Caudate nucleus (tissue), 63 donors: ENCODE measurements at places on chromosomes 4 and X.

GRCh38 chr4:94177822-94178221 is 29.8 kb upstream of the SMARCAD1 start:
- DNase-seq: no peak

GRCh38 chr4:158051401-158052235 is 121.2 kb downstream of the GASK1B start:
- no peak for DNase-seq

DNA sequence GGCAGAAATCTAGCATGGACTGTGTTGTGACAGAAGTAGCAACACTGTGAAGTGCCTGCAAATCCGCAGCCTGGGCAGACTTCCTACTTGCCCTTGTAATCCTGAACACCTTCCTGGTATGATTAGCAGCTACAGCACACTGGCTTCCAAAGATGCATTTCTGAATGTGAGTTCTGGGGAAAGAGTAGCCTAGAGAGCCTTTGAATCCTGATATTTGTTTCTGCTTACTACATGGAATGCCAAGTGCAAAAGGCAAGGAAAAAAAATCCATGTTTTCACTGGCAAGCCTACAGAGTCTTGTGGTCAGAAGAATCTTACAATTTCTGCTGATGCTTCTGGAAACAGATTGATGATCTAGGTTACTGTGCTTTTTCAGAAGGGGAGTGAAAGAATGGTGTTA is 223.7 kb downstream of the COL25A1 start:
- DNase-seq: no peak

- no peak for DNase-seq
Observed at GRCh38 chr4:16123356-16124084, 39.7 kb upstream of the PROM1 start.

- DNase-seq: no peak
Observed at GRCh38 chrX:38890326-38890725, 89.1 kb downstream of the MID1IP1 start.

DNA sequence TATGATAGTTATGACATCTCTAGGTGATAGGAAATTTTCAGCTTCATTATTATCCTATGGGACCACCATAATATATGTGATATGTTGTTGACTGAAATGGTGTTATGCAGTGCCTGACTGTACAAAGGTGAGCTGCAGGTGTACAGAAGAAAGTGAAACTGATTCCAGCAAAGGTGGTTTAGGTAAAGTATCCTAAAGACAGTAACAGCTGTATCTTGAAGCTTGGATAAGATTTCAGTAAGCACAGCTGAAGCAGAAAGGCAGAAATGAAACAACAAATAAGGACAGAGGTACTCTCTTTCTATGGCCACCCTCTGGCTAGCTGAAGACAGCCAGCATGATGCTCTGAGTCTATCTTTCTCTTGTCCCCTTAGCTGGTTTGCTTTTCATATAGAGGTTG is 30.0 kb upstream of the PGK1 start:
- DNase-seq: no peak

DNA sequence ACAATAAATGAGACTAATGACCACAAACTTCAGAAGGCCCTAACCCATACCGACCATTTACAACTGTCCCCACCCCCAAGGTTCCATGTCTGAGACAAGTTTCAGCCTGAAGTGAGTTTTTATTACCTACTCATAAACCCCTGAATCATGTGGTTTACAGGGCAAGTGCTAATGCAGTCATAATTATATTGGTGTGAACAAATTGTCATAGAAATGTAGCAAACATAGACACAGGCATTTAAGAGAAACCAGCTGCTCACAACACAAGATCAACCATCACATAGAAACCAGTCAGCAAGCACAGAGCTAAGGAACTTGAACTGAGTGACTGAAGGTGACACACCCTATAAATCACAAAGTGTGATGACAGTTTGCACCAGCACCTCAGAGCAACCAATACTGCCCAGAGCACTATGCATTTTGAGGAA is 173.8 kb upstream of the MID1 start:
- DNase-seq: no peak

- DNase-seq: no peak
Observed at GRCh38 chrX:153333266-153333665, 687 bp upstream of the ZNF275 start.

DNA sequence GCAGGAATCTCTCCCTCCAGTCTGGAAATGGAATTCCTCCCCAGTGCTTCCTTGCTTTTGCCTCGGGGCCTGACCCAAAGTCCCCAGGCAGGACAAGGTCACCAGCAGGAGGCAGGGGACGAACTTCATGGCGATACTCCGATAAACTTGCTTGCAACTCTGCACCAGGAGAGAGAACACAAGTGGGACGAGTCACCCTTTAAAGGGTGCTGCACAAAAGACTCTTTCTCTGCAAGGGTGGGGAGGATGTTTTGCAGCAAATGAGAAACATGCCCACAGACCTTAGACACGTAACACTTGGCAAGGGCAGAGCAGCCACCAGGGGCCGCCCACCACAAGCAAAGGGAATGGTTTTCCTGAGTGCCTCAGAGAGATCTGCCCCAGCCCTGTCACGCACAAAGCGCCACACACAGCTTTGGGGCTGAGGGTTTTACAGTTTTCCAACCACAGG is at the start of gene FGFBP2:
FGFBP2 (minus strand) TSS at position 175 of the 451 bp plus-strand sequence; CDS start at position 129, 46 bp downstream.
- DNase-seq: no peak

DNA sequence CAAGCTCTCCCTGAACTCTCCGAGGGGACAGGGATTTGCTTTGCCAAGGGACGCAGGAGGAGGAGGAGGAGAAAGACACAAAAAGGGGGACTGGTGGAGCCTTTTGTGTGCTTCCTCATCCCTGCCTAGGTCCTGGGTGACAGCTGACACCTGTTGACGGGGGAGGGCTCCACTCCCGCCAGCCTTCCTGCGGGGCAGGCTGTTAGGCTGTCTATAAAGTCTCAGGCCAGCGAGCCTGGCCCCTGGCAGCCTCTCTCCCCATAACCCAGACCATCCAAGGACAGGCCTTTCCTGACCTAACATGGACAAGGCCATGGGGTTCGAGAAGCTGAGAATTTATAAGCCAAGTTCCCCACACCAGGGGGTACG is 832 bp upstream of the EVC2 start:
- no peak for DNase-seq

GRCh38 chrX:13094828-13095341 is 50.5 kb upstream of the FAM9C start:
- no peak for DNase-seq

DNA sequence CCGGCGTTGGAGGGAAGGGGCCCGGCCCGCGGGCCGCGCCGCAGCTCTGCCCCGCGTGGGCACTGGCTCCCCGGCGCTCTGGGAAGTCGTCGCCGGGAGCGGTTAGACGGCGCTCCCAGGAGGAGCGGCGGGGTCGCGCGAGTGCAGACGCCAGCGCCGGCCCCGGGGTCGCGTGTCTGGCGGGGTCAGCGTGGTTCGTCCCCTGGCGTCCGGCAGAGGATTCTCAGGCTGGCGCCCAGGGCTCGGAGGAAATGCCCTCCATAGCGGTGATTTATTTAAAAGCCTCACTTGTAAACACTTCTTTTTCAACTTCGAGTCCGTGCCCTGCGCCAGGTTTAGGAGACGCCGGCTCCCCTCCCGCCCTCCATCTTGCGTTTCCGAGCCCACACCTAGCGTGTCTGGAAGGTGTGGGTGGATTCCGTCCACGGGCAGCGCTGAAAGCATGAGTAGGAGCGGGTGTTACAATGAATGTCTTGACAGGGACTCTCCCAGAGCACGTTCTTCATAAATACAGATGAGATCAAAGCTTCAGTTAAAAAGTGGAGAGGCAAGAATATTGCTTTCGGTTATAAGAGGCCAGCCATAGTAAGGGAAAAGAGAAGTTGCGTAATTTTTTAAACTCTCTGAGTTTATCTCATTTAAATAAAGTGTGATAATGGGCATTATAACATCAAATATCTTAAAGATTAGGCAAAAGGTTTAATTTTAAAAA is 692 bp downstream of the FAM241A start:
- no peak for DNase-seq

DNA sequence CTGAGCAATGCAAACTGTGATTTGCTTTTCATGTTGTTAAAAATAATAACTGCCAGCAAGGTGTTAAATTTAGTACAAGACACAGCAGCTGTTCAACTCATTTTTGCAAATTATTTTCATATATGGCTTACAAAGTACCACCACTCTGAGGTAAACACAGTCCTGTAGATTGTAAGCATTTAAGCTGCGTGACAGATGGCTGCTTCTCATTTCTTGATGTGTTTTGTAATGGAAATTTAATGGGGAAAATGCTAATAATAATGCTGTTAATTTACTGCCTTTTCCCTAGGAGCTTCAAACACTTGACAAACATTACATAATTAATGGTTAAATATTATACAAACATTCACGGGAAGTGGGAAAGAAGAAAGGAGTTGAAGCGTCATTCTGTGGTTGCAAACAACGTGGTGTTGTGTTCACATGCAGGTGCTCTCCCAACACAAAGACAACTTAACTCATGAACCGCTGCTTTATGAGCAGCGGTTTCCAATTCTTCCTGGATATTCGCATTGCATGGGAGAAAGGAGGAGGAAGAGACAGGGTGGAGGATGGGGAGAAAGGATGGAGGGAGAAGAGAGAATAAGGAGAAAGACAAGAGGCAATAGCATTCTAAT is 236.8 kb upstream of the VCX start:
- DNase-seq: no peak

DNA sequence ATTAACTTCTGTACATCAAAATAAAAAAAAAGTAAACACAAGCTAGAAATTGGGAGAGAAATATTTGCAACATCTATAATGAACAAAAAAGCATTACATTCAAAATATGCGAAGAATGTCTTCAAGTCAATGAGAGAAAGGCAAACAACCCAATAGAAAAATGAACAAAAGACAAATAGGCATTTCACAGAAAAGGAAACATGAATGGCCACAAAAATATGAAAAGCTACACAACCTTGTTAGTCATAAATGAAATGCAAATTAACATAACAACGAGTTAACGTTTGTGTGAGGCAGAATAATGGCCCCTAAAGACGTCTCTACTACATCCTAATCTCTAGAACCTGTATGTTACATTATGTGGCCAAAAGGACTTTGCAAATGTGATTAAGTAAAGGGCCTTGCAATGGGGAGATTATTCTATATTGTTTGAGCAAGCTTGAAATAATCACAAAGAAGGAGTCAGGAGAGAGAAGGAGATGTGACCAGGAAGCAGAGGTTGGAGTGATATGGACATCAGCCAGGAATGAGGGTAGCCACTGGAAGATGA is 86.8 kb downstream of the WDFY3 start:
- no peak for DNase-seq
